ENCODE measurements at places on chromosomes 6 and 20.
A peak's percentile ranks its signal among the peaks of the same experiment; 100 is the strongest.

- no peak for DNase-seq
Measured at GRCh38 chr6:4644996-4645395, 131.2 kb upstream of the CDYL start.

DNA sequence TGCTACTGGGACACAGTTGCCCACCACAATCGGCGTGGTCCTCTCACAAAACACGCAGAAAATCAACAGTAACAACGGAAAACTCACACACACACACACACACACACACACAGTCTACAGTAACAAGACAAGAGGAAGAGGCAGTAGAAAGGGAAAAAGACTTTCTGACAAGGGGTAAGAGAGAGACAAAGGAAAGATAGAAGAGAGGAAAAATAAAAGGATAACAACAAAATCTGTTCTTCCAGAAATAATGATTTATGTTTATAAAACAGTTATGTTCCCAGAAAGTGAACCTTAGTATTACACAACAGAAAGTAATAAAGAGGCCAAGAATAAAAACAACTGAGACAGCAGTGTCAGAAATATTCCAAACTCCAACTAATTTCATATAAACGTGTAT lies 2.9 kb downstream of the RANBP9 start:
- no peak for DNase-seq

- DNase-seq = no peak
Measured at GRCh38 chr6:158772172-158772571, 47.0 kb downstream of the EZR start.

DNA sequence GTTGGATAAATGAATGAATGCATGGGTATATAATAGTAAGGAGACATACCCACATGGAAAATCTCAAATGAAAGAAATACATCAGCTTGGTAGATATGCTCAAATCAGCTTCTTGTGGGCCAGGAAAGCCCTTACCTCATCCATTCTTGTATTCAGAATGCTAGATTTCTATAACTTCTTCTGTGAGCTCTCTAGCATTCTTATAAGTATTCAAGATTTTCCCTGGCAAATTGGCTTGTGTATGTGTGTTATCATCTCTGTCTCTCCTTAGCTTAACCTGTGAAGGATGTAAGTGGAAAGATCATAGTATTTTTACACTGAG lies 100.8 kb downstream of the OR2B2 start:
- no peak for DNase-seq

- peak; percentile 57 for DNase-seq
Measured at GRCh38 chr6:11810039-11810541, 31.5 kb upstream of the ADTRP start.

DNA sequence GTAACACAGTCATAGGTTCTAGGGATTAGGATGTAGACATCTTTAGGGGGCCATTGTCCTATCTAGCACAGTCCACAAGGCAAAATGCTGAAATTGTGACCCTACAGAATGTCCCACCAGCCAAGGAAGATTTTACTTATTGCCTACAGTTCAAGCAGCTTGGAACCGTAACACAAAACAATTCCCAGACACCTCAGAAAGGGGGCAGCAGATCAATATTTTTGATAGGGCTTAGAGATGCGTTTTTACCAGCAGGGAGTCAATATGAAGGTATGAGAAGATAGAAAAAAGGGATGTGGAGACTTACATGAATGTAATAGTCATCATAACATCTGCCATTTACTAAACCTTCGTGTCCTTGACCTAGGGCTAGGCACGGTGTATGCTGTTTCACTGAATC lies 81.0 kb downstream of the TMEM170B start:
- no peak for DNase-seq

DNA sequence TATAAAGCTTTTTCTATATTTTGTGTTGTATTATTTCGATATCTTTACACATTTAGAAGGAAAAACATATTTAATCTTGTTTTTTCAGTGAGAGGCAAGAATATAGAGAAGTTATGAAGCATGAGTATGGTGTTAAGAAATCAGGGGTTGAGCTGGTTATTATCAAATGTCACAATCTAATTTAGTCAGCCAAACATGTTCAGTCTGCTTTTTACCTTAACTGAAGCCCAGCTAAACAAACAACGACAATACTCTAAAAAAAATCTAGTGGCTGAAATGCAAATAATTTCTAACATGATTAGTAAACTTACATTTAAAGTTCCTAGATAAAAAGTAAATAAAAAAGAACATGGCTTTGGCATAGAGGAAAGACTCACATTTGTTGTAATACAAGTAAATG lies 433.8 kb upstream of the NRSN1 start:
- DNase-seq = no peak

DNA sequence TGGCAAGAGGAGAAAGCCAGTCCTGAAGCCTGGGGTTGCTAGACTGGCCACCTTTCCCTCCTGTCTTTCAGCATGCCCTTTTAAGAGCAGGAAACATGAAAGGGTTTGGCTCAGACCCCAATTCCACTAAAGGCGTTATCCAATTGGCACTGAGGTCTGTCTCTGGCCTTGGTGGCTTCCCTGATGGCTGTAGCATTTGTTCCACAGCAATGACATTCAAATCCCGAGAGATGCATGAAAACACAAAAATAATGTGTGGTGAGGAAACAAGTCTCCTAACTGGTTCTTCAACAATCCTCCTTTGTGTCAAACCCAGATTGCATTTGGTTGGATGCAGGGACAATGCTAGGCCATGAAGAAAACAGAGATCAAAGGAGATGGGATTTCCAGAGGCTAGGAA lies 56.5 kb upstream of the ADTRP start:
- no peak for DNase-seq

GRCh38 chr6:133236932-133237331 lies 4.2 kb upstream of the EYA4 start:
- DNase-seq = no peak

- DNase-seq = no peak
Measured at GRCh38 chr6:52994839-52995088, 320 bp downstream of the GSTA4 start.

DNA sequence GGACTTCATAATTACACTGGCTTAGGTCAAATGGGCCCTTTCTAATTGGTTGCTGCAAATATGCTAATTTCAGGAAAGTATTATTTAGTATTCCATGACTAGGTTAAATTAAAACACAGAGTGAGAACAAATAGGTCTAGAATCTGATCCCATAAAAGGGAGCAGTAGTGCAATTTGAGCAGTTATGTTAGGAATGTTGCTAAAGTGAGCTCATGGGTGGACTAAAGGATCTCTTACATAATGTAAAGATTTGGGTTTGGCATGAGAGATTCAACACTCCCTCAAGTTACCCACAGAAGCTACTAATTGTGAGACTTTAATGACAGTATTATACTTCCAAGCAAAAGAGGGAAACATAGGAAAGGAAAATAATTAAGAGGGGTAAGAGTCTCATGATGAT lies 109.1 kb downstream of the C6orf58 start:
- no peak for DNase-seq

- DNase-seq = no peak
Measured at GRCh38 chr6:43812850-43813578, 43.0 kb downstream of the VEGFA start.

- DNase-seq = no peak
Measured at GRCh38 chr6:114989279-114989964, 646.6 kb upstream of the HS3ST5 start.

DNA sequence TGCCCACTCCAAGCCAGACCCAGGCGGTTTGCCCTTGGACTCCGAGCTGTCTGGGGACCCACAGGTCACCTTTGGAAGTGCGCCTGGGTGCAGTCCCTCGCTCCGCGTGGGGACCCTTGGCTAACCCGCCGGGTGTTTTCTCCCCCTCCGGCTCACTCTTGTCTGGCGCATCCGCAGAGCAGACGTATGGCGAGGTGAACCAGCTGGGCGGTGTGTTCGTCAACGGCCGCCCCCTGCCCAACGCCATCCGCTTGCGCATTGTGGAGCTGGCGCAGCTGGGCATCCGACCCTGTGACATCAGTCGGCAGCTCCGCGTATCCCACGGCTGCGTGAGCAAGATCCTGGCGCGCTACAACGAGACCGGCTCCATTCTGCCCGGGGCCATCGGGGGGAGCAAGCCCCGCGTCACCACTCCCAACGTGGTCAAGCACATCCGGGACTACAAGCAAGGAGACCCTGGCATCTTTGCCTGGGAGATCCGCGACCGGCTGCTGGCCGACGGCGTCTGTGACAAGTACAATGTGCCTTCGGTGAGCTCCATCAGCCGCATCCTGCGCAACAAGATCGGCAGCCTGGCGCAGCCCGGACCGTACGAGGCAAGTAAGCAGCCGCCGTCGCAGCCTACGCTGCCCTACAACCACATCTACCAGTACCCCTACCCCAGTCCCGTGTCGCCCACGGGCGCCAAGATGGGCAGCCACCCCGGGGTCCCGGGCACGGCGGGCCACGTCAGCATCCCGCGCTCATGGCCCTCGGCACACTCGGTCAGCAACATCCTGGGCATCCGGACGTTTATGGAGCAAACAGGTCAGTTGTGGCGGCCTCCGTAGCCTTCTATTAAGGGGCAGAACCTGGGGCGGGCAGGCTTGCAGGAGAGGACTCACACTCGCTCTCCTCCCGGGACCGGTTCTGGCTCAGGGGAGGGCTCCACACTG lies 1.1 kb downstream of the PAX1 start:
- no peak for DNase-seq

- no peak for DNase-seq
Measured at GRCh38 chr20:6702144-6702543, 65.3 kb upstream of the BMP2 start.

- DNase-seq = no peak
Measured at GRCh38 chr6:138086573-138087196, 20.5 kb downstream of the PERP start.

DNA sequence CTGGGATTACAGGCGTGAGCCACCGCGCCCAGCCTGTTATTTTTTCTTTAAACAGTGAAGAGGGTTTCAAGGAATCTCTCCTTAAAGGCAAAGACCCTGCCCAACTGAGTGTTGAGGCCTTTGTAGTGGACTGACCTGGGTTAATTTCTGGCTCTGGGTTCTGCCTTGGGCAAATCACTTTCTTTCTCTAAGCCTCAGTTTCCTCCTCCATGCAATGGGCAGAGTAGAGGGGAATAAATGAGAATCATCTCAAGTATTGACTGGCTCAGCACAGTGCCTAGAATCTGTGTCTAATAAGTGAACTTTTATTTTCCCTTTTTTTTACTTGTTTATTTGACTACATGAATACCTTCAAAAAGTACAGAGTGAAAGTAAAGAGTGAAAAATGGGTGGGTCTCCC lies 31.0 kb upstream of the SLC9A8 start:
- no peak for DNase-seq

- no peak for DNase-seq
Measured at GRCh38 chr20:52235129-52235528, 43.5 kb upstream of the ZFP64 start.

- no peak for DNase-seq
Measured at GRCh38 chr20:19253916-19254820, 41.7 kb downstream of the SLC24A3 start.

DNA sequence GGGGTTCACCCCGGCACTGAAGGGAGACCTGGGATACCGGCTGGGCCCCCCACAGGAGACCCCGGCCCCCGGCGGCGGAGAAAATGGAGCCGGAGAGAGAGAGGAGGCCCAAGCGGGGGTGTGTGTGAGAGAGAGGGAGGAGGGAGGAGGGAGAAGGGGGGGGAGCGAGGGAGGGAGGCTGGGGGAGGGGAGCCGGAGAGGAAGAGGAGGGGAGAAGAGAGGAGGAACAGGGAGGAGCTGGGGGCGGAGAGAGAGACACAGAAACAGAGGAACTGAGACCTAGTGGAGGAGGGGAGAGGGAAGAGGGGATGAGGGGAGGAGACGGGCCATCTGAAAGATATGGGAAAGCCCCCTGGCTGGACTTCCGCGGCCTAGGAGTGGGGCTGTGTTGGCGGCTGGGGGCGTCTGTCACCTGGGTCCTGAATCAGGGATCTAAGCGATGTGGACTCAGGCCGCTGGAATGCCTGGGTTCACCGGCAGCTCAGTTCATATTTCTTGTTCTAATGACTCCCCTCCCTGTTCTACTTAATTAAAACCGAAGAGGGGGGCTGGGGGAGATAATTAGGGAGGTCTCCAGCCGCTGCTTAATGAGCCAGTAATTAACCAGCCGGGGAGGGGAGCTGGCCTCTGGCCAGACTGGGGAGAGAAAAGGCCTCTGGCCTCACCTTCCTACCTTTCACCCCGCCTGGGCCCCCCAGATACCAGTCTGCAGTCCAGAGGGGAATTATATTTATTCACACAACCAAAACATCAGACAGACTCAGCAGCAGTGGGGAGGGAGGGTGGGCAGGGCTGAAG lies at the start of gene PBX2:
PBX2 (minus strand) TSS at position 149 of the 798 bp plus-strand sequence. CDS start 287 bp downstream, outside the sequence.
- DNase-seq = peak; percentile 80

DNA sequence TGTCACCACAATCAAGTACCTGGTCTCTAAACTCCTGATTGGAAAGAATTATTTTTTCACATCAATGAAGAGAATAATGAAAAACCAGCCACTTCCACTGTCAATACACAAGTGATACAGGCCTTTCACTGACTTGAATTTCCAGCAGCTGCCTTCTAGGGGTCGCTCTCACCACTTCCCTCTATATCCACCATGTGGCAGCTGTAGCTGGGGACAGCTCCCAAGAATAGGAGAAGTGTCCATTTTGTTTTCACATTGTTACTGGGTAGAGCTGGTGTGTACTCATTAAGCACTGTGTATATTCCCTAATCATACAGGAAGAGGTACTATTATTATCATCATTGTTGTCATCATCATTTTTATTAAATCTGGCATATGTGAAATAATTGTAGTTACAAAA lies 438.4 kb upstream of the SPTLC3 start:
- DNase-seq = no peak

DNA sequence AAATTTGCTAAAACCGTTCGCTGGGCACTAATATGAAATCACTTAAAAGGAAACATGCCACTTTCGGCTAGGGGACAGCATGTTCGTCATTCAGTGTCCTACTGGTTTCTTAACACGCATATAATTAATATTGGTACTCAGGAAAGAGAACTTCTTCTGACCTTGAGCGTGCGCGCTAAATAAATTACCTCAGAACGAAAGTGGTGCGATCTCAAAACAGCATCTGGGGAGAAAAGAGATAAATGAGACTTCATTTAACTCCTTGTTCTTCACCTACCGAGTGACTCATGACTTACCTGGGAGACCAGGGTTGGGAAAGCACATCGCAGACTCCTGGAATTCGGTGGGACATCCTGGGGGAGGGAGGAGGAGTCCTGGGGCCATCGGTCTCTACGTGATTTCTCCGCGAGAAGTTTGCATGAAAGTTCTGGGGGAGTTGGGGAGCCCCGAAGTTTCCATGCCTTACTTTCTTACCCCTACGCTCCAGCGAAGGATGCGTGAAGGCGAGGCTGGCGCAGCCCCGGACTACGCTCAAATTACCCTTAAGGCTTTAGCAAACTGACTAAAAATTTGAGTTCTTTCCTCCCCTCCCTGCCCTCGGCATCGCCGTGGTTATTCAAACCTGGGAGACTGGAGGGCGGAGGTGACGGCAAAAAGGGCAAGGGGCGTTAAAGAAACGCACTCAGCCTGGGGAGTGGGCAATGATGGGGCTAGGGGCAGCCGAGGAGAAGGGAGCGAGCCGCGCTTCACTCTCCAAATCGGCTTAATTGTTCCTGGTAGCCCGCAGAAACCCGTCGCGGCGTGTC lies 1.1 kb upstream of the BEND6 start:
- no peak for DNase-seq
